ENCODE measurements at places on chromosomes 1 and 21.

GRCh38 chr1:181179987-181180365 lies 91.5 kb downstream of the IER5 start:
- peak; percentile 77 for DNase-seq

GRCh38 chr1:15295696-15296095 lies 48.7 kb downstream of the FHAD1 start:
- no peak for DNase-seq

DNA sequence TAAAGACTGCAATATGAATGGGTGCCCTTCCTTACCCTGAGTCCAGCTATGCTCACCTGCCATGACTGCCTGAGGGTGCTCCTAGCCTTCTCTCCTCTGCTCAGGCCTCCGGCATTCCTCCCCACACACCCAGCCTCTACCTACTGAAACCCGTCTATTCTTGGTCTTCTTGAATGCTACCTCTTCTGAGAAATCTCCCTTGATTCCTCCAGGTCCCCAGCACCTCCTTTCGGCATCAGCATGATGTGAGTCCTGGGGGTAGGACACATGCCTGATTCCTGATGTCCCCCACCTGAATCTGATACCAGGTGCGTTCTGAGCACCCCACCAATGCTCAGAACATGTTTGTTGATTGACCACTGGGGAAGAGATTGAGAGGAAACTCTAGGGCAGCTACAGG lies 8.6 kb downstream of the LDLRAD1 start:
- no peak for DNase-seq

GRCh38 chr1:14745001-14745720 lies 146.7 kb downstream of the KAZN start:
- no peak for DNase-seq

GRCh38 chr1:177487481-177487880 lies 316.7 kb downstream of the BRINP2 start:
- no peak for DNase-seq

- no peak for DNase-seq
These were observed 1.8 kb downstream of the EYA3 start for GRCh38 chr1:28086651-28087050.

DNA sequence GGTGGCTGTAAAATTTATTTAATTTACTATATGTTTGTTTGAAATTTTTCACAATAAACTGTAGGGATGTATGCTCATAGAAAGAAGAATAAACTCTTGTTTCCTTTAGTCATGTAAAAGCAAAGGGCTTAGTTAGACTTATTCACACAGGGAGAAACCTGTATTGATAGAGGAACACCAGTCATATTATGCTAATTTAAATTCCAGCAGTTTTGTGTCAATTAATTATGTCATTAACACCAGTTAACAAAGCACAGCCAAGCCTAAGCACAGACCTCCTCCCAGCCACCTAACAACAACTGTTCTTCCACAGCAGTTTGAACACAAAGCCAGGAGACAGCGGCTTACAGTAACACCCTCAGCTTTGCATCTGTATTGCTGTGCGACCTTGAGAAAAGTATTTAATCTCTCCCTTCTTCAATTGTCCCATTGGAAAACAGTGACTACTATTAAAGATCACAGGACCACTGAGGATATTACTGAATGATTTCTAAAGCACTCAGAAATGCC lies 260.8 kb upstream of the RRP15 start:
- DNase-seq = no peak

DNA sequence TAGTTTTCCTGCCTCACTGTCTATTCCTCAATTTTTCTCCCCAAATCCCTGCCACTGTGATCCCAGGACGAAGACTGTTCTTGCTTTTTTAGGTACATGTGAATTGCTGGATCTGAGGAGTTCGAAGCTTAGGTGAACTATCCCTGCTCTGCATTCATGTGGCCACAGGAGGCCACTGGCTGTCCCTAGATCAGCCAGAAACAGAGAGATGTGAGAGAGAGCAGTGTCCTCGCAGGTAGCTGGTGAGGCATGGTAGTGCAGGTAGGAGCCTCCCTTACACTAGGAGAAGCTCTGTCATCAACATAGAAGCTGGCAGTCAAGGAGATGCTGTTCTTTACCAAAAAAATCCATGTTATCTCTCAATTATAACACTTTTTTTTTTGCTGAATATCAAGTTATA lies 71.5 kb downstream of the USP24 start:
- no peak for DNase-seq

DNA sequence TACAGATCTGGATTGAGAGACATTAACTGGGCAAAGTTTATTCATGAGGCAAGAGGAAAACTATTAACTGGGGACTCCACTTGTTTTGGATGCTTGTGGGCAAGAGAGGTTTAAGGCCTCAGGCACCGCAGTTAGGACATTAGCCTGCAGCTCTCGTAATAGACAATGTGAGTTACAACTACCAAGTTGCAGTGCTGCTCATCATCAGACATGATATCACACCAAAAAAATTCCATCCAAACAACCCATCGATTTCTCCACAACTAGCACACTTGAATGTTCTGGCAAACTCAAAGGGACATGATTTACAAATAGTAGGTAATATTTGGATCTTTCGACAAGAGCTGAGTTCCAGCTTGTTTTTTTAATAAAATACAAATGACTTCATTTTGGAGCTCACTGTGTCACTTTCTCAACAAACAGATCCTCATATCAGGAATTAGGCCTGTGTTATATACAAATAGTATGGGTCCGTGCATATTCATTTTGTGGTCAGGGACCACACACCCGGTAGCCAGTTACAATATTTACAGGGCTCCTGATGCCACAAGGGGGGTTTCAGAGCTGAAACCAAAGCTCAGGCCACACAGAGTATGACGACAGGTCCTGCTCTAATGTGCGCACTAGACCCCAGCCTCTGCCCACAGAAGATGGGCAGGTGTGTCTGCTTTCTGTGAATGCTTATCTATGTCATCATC lies 128.0 kb downstream of the TGFBR3 start:
- no peak for DNase-seq

GRCh38 chr21:32459972-32460371 lies 47.5 kb downstream of the EVA1C start:
- peak; percentile 18 for DNase-seq

DNA sequence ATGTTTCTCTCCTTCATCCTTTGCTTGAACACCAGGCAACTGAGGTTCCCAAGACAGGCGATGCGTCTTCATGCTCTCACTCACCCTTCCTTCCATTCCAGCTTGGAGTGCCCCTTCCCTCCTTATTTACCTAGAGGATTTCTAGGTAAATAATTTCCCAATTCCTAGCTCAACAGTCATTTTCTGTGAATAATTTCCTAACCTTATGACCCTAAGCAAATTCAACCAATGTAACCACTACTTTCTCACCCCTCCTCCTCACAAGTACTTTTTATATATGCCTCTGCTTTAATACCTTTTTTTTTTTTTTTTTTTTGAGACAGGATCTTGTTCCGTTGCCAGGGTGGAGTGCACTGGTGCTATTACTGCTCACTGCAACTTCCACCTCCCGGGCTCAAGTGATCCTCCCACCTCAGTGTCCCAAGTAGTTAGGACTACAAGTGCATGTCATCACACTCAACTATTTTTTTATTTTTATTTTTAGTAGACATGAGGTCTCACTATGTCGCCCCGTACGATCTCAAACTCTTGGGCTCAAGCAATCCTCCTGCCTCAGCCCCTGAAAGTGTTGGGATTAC lies 86.7 kb downstream of the USP24 start:
- no peak for DNase-seq

DNA sequence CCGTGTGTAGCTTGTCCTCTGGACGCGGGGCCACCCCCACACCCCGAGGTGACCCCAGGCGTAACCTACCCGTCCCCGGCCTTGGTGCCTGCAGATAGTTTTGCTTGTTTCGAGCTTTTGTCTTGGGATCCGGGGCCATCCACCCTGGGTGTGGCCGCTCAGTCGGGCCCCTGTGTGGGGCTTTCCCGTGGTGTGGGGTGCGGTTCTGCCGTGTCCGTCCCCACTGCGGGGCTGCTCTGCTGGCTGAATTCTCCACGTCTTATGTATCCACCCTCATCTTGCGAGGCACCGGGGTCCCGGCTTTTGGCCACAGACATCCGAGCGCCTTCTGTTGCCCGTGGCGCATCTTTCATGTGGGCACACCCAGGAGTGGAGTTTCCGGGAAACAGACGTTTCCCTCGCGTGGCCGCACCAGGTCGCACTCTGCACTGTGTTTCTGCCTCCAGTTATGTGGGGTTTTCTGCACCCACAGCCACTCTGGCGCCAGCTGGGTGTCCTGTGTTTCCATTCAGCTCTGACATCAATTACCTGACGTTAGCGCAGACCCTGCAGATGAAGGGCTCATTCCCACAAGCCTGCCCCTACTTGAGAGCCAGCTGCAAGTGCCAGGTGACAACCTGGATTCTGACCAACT lies 64.9 kb downstream of the PRKCZ start:
- no peak for DNase-seq

DNA sequence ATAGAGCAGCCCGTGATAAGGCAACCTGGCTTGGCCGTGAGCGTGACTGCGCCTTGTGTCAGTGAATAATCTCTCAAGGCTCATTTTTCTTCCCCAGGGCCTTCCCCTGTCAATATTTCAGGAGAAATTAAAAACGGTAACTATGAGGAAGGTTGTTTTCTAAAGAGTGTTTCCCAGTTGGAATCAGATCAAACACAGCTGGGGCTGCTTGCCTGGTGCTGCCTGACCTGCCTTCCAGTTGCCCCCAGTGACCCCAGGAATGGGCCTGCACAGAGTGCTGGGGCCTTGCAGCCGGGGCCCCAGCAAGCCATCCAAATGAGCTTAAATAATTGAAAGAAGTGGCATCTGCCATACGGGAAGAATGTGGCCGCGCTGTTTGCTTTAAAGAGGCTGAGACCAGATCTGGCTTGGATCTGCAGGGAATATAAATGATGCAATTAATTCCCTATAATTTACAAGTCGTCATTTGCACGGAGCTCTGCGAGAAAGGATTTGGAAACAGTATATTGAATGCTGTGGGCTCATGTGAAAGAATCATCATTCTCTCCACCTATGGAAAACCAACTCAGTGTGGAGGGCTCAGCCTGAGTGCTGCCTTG lies 203.9 kb downstream of the C1orf94 start:
- DNase-seq = no peak

GRCh38 chr1:207241164-207241934 lies 80.1 kb upstream of the CD55 start:
- no peak for DNase-seq

DNA sequence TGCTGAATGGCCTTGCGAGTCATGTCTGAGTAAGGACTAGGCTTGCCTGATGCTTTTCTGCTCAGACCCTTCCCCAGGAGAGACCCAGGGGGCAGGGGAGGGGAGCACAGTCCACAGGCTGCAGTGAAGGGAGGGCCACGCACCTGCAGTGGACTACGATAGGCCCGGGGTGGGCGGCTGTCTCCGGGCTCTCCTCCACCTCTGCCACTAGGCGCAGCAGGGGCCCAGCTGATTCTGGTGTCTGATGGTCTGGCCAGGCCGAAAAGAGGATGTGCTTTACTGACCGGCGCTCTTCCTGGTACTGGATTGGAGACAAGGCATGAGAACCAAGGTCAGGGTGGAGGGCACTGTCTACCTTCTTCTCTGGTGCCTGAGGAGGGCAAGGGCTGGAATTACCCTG lies 7.9 kb upstream of the ARL8A start:
- no peak for DNase-seq

GRCh38 chr1:198671136-198671535 lies 32.3 kb downstream of the PTPRC start:
- no peak for DNase-seq

DNA sequence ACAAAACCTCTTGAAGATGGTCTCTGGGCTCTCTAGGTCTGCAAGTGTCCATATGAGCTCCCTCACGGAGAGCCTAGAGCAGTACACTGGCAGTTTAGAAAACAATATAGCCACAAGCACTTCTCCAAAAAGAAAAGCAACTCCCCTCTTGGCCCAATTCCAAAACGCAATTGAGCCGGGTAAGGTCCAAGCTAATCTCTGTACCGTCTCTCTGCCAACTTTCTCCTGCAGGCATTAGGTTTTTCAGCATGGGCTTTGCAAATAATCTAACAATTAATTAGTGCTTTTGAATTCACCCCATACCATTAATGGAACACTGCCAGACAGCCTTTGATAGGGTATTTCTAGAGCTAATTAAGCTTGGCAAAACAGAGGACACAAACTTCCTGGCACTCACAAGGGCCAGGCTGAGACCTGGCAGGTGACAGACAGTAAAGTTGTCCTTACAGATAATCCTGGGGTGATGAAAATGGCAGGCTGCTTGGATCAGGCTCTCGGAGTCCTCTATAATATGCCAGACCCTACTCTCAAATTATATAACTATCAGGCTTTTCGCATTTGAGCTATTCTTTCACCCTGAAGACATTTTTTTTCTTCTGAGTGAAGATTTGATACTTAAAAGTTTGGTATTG lies 39.8 kb downstream of the TGFBR3 start:
- peak; percentile 23 for DNase-seq

- peak; percentile 10 for DNase-seq
These were observed 643 bp downstream of the CFAP298 start for GRCh38 chr21:32611471-32611997.

- DNase-seq = no peak
These were observed 179.4 kb downstream of the LYPLAL1 start for GRCh38 chr1:219352961-219353651.

DNA sequence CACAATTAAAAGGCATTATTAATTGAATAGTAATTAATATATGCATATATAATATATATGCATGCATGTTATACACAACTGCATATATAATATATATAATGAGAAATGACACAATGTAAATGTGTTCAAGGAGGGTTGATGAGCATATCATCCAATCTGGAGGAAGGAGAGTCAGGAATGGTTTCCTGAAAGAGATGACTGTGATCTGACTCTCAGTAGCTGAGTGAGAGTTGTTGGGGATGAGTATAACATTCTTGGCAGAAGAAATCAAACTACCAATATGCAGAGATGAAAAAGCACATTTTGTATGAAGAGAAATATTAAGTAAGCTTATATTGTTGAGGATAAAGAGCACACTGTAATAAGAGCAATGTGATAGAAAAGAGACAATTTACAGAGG lies 37.3 kb downstream of the F13B start:
- DNase-seq = no peak

- DNase-seq = peak; percentile 15
These were observed 191.8 kb upstream of the SAMSN1 start for GRCh38 chr21:14737922-14738321.
